Immature natural killer cell (primary cell): ENCODE measurements at places on chromosomes 1 and 21.

GRCh38 chr21:25619198-25619597, 11.9 kb upstream of the MRPL39 start:
- no peak for DNase-seq

- no peak for DNase-seq
Observed at GRCh38 chr1:12595757-12596006, 22.3 kb downstream of the DHRS3 start.

GRCh38 chr1:214898161-214898560, 184.4 kb upstream of the KCNK2 start:
- no peak for DNase-seq

GRCh38 chr21:27647401-27647800, 680.5 kb upstream of the ADAMTS5 start:
- no peak for DNase-seq

DNA sequence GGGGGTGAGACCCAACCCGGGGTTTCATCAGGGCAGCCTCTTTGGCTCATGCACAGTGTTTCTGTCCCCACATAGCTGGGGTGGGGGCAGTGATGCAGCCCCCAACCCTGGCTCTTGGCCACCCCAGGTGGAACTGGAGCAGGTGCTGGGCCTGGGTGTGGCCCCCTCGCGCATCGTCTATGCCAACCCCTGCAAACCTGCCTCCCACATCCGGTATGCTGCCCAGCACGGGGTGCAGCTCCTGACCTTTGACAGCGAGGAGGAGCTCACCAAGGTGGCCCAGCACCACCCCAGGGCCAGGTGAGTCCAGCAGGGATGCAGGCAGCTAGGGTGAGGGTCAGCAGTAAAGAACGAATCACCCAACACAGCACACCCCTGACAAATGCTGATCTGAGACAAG, 72.3 kb upstream of the TINAGL1 start:
- DNase-seq: no peak

DNA sequence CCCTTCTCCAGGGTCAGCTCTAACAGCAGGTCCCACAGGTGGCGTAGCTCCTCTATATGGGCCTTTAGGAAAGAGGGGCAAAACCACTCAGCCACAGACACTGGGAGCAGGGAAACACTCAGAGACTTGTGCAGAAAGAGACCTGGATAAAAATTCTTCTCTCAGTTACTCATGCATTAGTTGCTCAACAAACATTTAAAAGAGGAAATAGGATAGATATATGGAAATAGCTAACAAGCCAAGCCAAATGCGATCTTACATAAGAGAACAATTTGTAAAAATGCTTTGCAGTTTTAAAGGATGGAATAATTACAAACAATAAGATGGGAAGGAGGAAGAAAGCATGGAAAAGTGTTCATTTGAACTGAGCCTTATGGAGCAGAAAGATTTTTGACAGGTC, 4.9 kb downstream of the SPTA1 start:
- no peak for DNase-seq

DNA sequence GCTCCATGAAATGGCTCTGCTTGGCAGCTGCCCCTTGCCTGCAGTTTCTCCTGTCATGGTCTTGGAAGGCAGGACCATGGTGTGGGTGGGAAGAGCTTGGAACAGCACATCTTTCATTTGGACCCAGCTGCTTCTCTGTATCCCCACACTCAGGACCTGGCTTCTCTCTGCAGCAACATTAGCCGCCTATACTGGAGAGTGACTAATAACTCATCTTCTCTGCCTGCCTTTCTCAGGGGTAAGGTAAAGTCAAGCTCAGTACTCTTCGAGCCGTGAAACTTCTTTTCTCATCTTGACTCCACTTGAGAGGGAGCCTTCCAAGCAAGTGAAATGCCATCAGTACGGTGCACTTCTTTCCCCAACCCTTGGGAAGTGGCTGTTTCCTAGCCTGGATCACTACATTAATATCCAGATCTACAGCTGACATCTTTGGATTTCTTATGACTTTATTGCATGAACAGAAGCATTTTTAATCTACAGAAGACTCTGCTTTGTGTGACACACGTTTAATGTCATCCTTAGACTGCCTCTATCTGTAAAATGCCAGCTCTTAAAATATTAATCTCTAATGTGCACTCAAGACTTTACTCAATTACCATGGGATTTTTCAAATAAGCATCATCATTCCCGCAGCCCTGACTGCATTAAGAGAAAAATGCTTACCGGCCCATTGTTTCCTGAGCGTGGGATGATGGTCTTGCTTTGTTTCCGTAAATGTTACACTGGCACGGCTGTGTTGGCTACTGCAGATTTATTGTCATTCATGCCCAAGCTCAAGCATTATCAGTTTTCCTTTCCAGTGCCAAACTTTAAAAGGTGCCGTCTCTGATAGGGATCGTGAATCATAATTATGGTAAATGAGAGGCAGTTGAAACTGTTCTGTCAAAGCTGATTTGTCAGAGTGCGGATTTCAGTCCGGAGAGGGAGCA, 242.9 kb downstream of the HHAT start:
- DNase-seq: no peak
